ENCODE measurements at places on chromosomes 6 and 20. TPM values are rescaled to one million over a fixed set of nuclear protein-coding genes. Genes with fewer than 3 reads are reported as not detected.

GRCh38 chr6:69957985-69958559 lies 91.7 kb downstream of the COL19A1 start:
- DNase-seq = no peak
- H3K4me1 ChIP-seq = no peaks in the 10 kb centered on the region
- H3K4me3 ChIP-seq = no peak overlapping the region

DNA sequence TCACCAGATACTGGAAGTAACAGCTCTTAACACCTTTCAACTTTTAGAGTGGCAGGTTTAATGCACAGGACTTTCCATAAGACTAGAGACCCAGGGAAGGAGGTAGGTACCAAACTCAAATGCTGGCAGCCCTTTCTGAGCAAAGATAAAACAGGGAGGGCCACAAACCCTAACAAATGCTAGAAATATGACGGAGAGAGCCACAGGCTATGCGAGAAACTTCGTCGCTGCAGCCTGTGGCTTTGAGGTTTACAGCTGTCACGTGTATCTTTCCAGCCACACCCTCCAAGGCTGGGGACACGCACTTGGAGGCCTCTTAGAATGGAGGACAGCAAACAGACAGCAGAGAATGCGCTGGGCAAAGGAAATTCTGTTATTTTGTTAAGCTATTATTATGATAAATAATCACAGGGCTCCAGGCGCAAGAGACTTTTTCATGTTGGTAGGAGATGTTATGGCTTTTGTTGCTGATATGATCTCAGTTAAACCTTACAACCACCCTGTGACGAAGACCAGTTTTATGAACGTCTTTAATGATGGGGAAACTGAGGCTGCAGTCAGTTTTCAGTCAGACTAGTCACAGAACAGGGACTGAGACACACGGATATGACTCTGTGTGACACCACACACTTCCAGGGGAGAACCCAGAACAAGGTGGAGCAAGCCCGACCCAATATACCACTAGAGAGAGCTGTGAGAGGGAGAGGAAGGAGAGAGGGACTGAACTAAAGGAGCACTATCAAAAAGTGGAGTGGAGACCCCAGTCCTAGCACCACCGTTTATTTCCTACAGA lies 2.0 kb downstream of the TRAM2 start:
- H3K27ac ChIP-seq = peak overlapping the region; percentile 57
- H3K36me3 ChIP-seq = no peaks in the 10 kb centered on the region
- H3K4me1 ChIP-seq = peaks cover 34% of the 10 kb centered on the region
- peak overlapping the region; percentile 22 for H3K4me3 ChIP-seq

DNA sequence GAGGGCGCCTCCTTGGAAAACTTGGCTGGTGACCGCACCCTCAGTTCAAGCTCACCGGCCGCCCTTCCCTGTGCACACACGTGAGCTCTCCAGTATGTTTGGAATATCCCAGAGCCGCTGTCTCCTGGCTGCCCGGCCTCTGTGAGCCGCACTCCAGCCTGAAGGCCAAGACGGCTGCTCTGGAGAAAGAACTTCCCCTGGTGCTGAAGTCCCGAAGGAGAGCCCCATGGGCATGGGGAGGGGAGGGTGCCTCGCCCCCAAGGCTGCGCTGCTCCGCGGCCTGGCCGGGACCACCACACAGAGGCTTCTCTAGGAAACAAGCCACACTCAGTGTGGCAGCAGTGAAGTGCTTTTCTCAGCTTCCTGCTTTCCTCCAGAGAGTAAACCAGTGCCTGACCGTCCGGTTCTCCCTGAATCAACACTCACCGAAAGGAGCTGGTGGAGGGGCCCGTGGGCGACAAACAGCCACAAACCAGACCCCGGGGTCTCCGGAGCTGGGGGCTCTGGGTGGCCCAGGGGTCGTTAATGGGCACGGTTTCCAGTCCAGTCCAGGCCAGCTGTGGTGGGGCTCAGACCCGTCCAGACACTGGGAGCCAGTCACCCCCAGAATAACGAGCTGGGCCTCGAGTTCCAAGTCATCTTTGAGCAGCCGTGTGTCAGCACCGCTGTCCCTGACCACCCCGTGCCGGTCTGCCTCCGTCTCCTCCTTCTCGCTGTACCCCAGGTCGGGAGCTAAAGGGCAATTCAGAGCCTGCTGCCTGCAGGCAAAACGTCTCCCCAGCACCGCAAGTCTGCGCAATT lies 87.4 kb upstream of the BHLHE23 start:
- no peak overlapping the region for H3K4me3 ChIP-seq
- H3K4me1 ChIP-seq = no peaks in the 10 kb centered on the region
- no peak for DNase-seq
- no peaks in the 10 kb centered on the region for H3K36me3 ChIP-seq
- no peak overlapping the region for H3K27ac ChIP-seq

- no peak overlapping the region for H3K27ac ChIP-seq
- H3K27me3 ChIP-seq = no peaks in the 10 kb centered on the region
- H3K36me3 ChIP-seq = no peaks in the 10 kb centered on the region
- no peak for DNase-seq
- no peaks in the 10 kb centered on the region for H3K4me1 ChIP-seq
Measured at GRCh38 chr6:96110878-96111277, 95.1 kb downstream of the FUT9 start.

GRCh38 chr6:113642714-113643406 lies 214.3 kb upstream of the MARCKS start:
- no peaks in the 10 kb centered on the region for H3K27me3 ChIP-seq
- H3K4me1 ChIP-seq = no peaks in the 10 kb centered on the region
- no peaks in the 10 kb centered on the region for H3K36me3 ChIP-seq
- no peak for DNase-seq
- H3K4me3 ChIP-seq = no peak overlapping the region
- H3K27ac ChIP-seq = no peak overlapping the region

DNA sequence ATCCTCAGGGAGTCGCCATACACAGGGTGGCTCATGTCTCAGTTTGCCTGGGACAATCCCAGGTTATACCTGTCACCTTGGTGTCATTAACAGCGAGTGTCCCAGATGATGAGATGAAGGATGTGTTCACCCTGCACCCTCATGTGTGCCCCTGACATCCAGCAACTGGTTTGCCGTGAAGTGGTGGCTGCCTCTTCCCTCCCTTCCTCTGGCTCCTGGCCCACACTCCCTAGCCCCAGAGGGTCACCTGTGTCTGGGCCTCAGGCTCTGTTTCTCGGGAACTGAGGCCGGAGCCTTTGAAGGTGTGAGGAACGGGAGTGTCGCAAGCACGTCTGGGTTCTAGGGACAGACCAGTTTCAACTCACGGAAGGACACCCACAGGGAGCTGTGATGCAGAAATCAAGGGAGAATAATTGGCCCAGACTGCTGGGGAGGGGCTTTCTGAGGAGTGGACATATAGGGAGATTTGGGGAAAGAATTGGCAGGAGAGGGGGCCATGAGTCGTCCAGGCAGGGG lies 35.8 kb upstream of the PHACTR3 start:
- H3K36me3 ChIP-seq = no peaks in the 10 kb centered on the region
- no peak overlapping the region for H3K27ac ChIP-seq
- no peak for DNase-seq
- no peaks in the 10 kb centered on the region for H3K27me3 ChIP-seq

The FAXC gene
- not detected for polyA plus RNA-seq

DNA sequence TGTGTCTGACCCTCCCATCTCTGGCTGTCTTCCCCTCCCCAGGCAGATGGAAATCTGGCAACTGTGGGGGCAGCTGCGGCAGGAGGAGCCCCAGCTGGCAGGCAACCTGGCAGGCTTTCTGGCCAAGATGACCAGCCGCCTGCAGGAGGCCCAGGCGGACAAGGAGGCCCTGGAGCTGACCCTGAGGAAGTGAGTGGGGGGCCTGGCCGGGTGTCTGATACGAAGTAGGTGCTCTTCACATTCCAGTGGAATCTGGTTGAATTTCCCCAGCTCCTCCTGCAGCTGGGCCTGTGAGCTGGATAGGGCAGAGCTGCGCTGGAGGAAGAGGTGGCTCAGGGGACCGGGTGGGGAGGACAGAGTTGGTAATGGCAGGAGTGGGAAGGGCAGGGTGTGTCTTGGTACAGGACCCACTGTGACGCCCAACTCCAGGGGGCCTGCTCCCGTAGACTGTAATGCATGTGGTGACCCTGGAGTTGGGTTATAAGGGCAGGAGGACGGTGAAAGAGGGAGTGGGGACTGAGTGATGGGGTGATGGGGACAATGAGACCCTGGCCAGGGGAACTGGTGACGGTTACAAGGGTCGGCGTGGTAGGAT lies 19.7 kb downstream of the RAB44 start:
- no peak overlapping the region for H3K4me3 ChIP-seq
- no peak for DNase-seq
- H3K27ac ChIP-seq = no peak overlapping the region
- no peaks in the 10 kb centered on the region for H3K36me3 ChIP-seq

The C6orf141 gene
- not detected for polyA plus RNA-seq

The MLN gene
- polyA plus RNA-seq = not detected

The MYLK4 gene
- 0.23 TPM for polyA plus RNA-seq

The KIAA0408 gene
- polyA plus RNA-seq = 0.14 TPM
